Right lung (tissue), 10 donors: ENCODE measurements at places on chromosomes 2 and 18.

- DNase-seq: peak; percentile 58
Measured at GRCh38 chr2:146982393-146982846, 862.4 kb upstream of the ACVR2A start.

- no peak for DNase-seq
Measured at GRCh38 chr2:10211844-10212422, 89.4 kb downstream of the RRM2 start.

DNA sequence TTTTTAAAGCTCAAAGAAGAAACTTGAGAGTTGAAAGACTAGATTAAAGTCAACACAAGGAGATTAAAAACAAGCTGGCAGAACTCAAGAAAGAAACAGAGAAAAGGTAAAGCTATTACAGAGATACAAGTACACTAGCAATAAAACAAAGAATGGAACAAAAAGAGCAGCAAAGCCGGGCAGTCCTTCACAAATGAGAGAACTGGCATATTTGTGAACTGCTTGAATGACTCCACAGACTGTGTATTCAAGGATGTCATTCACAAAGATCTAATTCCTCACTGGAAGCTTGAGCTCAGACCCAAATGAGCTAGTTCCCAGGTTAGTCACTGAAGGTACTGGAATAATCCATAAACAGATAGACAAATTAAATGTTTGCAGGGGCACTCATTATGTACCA is 318.0 kb downstream of the MYCN start:
- no peak for DNase-seq

GRCh38 chr2:181393472-181393871 is 63.7 kb upstream of the ITGA4 start:
- DNase-seq: peak; percentile 9

DNA sequence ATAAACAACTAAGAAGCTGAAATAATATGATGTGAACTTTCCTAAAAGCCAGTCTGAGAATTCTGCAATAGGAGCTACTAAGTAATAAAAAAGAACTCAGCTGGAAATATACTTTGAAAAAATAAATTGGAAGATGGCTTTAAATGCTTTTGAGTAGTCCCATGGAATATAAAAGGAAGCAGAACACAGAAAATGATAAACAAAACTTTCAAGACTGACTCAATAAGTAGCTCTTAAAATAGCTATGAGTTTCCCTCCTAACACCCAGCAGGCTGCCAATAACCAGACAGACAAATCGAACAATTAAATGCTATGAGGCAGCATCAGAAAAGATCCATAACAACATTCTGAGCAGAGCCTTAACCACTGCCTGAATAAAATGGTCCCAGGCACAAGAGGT is 319.9 kb downstream of the DPP10 start:
- no peak for DNase-seq

DNA sequence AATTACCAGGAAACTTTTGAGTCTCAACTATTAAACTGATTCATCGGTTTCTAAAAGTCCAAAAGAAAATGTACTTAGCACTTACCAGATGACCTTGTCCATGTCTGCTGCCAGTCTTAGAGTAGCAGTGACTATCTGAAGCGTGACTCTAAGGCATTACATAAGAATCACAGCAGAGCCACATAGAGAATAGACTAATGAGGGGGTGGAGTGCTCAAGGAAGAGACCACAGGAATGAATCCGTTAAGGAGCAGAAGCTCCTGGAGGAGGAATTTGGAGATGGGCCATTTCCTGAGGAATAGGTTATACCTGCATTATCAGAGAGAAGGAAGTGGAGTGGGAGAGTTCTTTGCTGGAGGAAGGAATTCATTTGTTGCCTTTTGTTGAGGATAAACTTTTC is 116.0 kb downstream of the MAP3K20 start:
- DNase-seq: no peak

- no peak for DNase-seq
Measured at GRCh38 chr2:137000811-137001210, 235.5 kb downstream of the THSD7B start.

- no peak for DNase-seq
Measured at GRCh38 chr2:7117076-7117475, 199.9 kb downstream of the RNF144A start.

DNA sequence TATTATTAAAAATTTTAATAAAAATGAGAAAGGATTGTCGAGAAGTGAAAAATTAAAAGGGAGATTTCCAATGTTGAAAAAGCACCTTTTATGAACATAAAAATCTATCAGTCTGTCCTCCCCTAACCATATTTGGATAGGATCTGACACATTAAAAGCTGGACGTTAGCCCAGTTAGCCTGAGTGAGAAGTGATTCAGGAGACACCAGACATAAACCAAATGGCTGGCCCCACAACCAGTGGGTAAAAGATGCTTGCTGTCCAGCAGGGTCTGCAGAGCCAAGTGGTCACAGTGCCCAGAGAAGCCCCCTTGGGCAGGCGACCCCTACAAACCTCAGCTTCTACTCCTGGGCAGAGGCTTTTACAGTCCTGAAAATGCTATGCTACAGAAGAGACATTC is 253.8 kb upstream of the LYPD1 start:
- peak; percentile 79 for DNase-seq

- no peak for DNase-seq
Measured at GRCh38 chr2:17162713-17163112, 355.5 kb downstream of the RAD51AP2 start.

- no peak for DNase-seq
Measured at GRCh38 chr2:8328217-8328616, 353.6 kb upstream of the ID2 start.

DNA sequence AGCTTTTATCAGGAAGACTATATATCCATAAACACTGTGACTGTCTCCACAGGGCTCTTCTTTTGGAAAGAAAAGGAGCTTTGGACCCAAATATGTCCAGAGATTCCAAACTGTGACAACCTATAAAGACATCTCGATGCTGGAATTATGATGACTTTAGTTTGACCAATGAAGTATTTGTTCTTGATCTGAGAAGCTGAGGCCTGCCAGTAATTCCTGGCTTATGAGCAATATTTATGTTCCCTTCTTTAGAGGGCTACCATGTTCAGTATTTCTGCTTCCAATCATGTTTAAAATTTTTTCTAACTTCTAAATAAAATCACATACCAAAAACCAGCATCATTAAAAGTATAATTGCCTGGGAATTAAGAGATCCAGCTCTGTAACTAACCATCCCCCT is 41.1 kb downstream of the FEZ2 start:
- no peak for DNase-seq

GRCh38 chr2:109030870-109031475 is 42.0 kb upstream of the EDAR start:
- DNase-seq: no peak

GRCh38 chr18:35141077-35141476 is 99.8 kb upstream of the ZNF397 start:
- no peak for DNase-seq

- DNase-seq: no peak
Measured at GRCh38 chr2:240287496-240288086, 147.1 kb upstream of the OTOS start.

GRCh38 chr2:221125691-221126090 is 446.4 kb downstream of the EPHA4 start:
- DNase-seq: no peak

GRCh38 chr18:56469582-56469981 is 168.8 kb downstream of the TXNL1 start:
- DNase-seq: no peak

- DNase-seq: no peak
Measured at GRCh38 chr2:127439343-127439742, 21.1 kb downstream of the PROC start.

DNA sequence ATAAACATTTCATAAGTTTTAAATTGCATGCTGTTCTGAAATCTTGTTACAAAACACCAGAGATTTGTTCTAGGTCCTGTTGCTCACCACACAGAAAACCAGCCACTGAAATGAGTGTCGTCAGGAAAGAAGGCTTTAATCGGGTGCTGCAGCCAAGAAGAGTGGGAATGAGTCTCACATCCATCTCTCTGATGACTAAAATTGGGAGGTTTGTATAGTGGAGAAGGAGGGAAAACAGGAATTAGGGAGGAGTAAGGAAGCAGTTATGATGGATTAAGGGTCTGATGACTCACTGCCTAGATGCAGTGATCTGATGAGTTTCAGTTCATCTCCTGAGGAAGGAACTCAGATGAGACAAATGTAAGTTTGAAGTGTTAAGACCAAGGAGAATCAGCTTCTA is 42.1 kb upstream of the GPR39 start:
- DNase-seq: no peak

- no peak for DNase-seq
Measured at GRCh38 chr18:25097057-25097456, 254.9 kb downstream of the ZNF521 start.

DNA sequence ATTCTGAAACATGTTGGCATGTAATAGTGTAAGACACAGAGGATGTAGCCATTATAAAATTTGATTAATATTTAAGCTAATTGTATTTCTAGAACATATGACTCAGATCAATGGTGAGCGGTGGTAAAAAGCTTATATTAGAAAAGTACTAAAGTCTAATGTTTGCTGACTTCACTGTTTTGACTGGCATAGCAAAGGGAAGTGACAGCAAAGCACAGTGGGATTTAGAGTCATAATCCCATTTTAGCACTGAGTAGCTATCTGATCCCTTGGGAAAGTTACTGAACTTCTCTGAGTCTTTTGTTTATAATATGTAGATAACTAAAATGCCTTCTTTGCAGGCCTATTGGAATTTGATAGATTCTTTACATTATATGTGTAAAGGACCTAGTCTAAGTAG is 60.4 kb downstream of the KIAA1328 start:
- no peak for DNase-seq

- DNase-seq: no peak
Measured at GRCh38 chr2:119888680-119889079, 124.2 kb upstream of the EPB41L5 start.

DNA sequence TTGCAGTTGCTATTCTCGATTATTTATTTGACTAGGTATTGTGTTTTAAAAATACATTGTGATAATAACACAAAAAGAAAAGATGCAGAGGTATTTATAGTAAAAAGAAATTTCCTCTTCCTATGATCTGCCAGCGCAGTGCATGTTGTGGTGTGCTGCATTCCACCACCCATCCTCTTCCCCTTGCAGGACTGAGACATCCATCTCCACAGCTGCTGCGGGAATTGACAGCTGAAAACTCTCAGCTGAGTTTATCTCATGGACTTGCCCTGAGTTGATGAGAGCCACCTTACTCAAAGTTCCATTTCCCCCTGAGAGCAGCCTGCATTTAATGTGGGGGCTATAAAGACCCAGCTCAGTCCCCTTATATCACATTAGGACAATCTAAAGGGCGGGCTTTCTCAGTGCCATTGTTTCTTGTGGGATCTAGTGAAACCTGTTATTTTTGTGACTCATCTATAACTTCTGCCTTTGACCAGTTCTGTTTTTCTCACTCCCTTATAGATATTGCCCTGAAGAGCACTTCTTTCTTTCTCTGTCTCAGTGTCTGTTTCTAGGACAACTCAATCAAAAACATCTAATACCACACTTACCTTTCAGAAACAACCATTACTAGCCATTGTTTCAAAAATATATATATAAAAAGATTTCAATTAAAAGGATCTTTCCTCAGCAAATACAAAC is 698.5 kb downstream of the NR4A2 start:
- DNase-seq: no peak

- DNase-seq: no peak
Measured at GRCh38 chr18:2049986-2050385, 521.3 kb downstream of the METTL4 start.

GRCh38 chr18:58823412-58823811 is 41.3 kb upstream of the ZNF532 start:
- DNase-seq: no peak

DNA sequence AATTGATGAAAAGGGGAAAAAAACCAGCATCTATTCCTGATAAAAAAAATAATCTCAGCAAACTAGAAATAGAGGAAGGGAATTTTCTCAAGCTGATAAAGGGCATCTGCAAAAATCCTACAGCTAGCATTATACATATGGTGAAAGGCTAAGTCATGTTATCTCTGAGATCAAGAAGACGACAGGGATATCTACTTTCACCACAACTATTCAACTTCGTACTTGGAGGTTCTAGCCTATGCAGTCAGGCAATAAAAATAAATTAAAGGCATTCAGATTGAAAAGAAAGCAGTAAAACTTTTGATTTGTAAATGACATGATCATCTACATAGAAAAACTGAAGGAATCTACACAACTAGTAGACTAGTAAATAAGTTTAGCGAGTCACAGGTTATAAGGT is 58.2 kb downstream of the CAB39 start:
- DNase-seq: no peak

DNA sequence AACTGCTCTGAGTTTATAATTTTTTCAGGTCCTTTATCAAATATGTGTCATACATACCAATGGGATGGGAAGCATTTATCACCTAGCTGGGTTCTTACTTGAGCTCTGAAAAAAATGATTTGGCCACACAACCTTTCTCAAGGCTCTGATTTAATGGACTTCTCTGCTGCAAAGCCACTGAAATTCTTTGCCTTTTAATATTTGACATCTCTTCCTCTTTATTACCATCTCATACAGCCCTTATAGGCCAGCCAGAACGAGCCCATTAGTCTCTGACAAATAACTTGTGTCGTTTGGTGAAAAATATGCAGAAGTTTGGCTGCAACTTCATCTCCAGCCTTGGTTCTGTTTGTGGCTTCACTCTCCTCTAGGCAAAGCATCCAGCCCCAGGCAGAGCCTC is 249.1 kb downstream of the ATAD2B start:
- no peak for DNase-seq

GRCh38 chr18:48036641-48037421 is 106.4 kb upstream of the SMAD2 start:
- no peak for DNase-seq

- DNase-seq: no peak
Measured at GRCh38 chr2:1010415-1010930, 59.8 kb downstream of the SNTG2 start.

DNA sequence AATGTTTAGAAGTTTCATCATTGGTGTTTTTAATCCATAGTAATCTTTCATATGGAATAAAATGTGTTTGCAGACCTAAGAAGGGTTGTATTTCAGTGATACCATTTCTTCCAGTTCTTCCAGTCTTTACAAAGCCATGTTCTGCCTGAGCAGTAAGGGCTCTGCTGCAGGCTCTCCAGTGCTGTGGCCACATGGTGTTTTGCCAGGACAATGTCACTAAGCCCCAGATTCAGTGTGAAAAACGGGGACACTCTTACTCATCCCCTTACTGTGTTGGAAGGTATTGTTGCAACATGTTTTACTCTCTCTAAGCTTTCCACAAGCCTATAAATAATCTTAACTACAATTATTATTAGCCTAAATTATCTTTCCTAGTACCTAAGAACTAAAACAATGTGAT is 481.4 kb upstream of the CDH7 start:
- no peak for DNase-seq

DNA sequence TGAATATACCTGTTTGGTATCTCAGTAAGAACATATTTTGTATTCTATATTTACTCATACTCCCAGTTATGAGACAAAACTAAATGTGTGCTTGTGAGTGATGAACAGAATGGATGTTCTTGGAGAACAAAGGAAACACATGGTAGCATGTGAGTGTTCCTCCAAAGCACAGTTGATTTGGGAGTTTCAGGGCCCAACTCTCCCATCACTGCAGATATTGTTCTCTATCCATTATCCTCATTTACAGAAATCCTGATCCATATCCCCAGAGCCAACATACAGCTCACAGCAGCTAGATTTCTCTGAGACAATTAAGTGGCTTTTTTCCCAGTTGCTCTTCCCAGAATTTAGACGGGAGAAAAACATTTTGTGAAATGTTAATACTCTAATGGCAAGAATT is 75.6 kb upstream of the MAPRE2 start:
- DNase-seq: no peak
